ENCODE measurements at places on chromosomes 6 and 20.

- no peak for DNase-seq
Observed at GRCh38 chr6:35425284-35425683, 26.9 kb upstream of the FANCE start.

DNA sequence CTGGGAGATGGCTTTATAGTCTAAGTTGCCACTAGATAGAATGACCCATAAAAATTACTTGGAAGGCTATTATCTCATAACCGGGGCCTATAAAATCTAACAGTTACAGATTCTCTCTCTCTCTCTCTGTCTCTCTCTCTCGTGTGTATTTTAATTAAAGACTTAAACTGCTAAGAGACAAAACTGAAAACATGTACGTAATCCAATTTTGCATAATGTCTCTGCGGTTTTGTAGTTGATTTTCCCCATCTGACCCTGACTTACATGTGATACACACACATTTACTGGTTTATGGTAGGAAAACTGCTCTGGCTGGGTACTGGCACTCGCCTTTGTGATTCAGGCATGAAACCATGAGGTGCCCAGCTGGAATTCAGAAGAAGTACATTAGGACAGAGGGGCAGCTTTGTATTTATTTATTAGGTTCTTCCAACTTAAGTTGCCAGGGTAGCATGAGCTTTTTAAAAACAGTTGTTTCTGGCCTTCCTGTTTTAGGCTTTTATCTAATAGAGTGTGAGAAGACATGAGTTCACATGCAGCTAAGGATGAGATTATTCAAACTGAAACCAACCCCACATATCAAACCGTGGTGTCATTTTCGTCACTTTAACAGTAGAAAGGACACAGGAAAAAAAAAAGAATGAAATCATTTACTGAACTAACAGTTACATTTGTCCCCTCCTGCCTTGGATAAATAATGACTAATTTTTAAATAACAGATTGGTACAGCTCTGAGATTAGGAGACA is 182.5 kb downstream of the GMPR start:
- no peak for DNase-seq

GRCh38 chr6:118187568-118188164 is 280.6 kb downstream of the SLC35F1 start:
- no peak for DNase-seq

- peak; percentile 64 for DNase-seq
Observed at GRCh38 chr6:125888989-125889656, 67.4 kb upstream of the HINT3 start.

- no peak for DNase-seq
Observed at GRCh38 chr6:31576897-31577578, 1.7 kb downstream of the TNF start.

DNA sequence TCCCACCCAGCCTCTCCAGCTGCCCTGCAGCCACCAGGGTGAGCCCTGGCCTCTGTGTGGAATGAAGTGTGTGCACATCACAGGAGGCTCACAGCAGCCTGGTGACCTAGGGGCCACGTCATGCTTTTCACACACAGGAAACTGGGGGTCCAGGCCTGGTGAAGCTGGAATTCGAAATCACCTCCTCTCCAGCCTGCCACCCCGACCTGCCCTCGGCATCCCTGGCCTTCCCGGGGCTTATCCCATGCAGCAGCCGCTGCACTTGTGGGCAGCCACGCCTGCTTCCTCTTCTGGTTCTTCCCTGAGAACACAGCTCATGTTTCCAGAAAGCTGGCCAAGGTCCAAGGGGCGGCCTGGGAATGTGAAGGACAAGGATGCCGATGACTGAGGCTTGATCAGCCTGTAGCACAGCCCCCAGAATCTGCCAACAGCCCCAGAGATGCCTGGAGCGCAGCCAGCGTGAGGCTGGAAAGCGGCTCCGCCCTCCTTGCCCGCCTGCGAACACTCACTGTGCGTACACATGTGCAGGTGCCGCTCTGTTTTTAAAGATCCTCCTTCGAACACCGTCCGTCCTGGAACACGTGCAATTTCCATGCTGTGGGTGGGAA is 4.2 kb upstream of the NTSR1 start:
- DNase-seq, result peak; percentile 67

DNA sequence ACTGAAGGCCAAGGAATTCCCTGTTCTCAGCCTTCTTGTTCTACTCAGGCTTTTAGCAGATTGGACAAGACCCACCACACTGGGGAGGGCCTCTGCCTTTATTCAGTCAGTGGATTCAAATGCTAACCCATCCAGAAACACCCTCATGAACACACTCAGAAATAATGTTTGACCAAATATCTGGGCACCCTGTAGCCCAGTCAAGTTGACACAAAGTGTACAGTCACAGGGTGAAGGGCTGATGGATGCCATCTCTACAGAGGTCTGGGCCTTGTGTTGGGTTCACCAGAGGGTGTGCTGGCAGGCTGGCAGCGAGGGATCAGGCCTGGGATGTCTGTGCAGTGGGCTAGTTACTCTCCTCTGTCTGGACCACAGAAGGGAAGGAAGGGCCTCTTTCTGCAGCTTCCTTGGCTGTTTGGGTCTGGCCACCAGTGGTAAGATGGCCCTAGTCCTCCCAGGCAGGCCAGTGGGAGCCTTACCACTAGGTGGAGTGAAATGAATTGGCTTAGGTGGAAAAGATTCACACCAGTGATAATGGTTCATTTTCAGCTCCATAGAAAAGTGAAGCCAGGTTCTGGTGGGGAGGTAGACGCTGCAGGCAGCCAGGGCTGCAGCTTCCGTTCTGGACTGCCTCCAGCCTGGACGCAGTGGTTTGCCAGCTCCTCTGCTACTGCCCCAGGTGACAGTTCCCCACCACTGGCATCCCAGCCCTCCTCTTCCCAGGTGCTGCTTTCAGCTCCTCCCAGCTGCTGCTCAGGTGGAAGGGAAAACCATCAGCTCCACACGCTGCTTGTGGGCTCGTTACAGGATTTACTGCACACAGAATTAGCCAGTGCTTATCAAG is 9.2 kb downstream of the TUBB2A start:
- DNase-seq, result no peak

GRCh38 chr6:41733360-41733706 is 2.1 kb downstream of the TFEB start:
- no peak for DNase-seq

DNA sequence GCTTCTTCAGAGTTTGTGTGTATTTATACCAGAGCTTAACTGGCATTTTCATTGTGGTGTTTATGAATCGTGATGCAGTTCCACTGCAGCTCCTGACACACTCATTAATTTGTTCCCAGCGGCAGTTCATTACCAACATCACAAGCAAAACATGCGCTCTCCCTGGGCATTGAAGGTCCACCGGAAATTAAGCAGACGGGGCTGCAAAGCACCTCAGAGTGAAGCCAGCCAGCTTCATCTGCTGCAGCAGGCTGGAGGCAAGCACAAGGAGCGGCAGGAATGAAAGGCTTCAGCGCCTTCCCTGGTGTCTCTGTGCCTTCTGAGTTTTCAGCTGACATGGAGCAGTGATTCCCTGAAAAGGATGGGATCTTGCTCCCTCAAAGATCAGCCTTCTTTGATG is 246.0 kb upstream of the SPTLC3 start:
- DNase-seq, result no peak

- peak; percentile 84 for DNase-seq
Observed at GRCh38 chr20:35174458-35175216, 2.8 kb downstream of the PROCR start.

- no peak for DNase-seq
Observed at GRCh38 chr20:56032251-56032650, 26.9 kb upstream of the CBLN4 start.

DNA sequence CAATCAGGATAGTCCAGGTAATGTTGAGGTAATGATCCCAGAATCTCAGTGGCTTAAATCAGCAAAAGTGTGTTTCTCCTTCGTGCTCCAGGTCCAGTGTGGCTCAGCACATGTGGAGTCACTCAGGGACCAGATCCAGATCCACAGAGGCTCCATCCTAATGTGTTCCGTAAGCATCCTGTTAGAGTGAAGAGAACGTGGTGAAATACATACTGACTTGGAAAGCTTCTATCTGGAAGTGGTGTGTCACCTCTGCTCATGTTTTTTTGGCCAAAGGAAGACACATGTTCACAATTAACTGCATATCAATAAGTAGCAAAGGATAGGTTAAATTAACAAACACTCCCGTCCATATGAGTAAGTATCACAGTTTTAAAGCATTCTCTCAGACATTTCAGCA is 26.8 kb upstream of the PREP start:
- DNase-seq, result no peak

DNA sequence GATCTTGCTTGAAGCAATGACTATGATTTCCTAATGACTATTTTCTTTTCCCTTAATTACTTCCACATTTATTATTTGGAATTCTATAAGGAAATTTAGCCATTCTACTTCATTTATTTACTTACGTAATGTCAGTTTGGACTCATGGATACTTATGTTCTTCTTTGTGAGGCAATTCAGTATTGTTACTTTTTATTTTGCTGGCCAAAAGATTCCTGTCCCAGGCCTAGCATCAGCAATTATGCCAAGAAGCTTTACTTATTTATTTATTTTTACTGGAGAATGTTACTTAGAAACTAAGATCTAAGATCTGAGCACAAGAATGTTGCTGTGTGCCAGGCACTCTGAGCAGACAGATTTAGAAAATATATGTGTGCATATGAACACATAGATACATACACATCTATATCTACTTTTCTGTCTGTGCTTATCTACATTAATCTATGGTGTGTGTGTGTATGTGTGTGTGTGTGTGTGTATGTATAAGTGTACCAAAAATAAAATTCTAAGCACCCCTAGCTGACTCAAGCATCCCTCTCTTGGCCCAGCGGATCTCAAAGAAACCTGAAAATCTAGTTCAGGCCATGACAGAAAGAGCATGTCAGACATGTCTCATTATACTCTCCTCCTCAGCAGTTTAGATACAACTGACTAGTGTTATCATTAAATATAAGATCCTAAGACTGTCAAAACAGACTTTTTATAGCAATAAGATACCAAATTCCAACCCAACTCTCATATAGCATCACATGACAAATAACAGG is 640.0 kb upstream of the GJE1 start:
- no peak for DNase-seq

GRCh38 chr20:17992847-17993513 is 24.2 kb downstream of the MGME1 start:
- DNase-seq, result no peak

- no peak for DNase-seq
Observed at GRCh38 chr6:135941275-135942025, 89.9 kb downstream of the PDE7B start.

GRCh38 chr6:145420599-145420998 is 314.7 kb downstream of the EPM2A start:
- no peak for DNase-seq

GRCh38 chr6:145836170-145836569 is 21.6 kb upstream of the FBXO30 start:
- no peak for DNase-seq

GRCh38 chr6:42817907-42818306 is 36.1 kb downstream of the BICRAL start:
- no peak for DNase-seq

DNA sequence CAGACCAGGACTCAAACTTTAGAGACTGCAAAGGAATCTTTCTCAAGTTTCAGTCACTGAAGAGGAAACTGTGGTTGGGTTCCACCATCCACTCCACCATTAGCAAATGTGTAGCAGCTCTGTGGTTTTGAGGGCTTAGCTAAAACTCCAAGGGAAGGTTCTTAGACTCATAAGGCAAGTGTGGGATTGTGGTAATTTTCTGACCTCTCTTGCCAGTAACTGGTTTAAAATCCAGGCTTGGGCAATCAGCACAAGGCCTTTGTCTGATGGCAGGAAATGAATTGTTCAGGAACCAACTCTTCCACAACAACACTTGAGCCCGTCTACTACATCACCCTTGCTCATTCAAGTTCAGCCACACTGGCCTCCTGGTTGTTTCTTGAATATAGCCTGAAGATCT is 68.6 kb upstream of the FBXL4 start:
- DNase-seq, result no peak

GRCh38 chr6:30842754-30843610 is 41.3 kb upstream of the DDR1 start:
- DNase-seq, result no peak

- no peak for DNase-seq
Observed at GRCh38 chr6:26354162-26354561, 10.8 kb upstream of the BTN3A2 start.

DNA sequence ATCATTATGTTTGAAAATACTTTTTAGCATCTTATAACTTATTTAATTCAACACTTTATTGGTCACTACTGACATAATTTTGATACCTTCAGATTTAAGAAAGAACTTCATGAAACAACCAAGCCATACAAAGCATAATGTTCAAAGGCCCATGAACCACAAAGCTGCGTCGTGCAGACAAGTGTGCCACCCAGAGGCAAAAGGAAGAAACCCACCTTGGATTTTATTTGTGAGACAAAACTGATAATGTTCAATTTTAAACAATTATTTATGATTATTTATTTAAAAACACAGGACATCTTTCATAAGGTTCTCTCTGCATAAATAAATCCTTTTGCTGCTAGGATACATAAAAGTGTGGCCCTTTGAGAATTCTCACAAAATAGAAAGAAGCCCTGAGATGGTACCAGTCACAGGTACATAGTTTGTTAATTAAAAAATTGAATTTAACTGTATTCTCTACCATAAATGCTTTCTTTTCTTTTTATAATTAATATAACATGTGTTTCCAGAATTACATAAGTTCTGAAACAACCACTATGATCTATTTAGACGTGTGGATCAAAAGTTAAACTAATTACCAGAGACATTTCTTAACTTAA is 143.7 kb downstream of the RALGAPA2 start:
- peak; percentile 58 for DNase-seq

GRCh38 chr6:137640086-137640485 is 145.9 kb upstream of the OLIG3 start:
- DNase-seq, result no peak

GRCh38 chr20:53124075-53124551 is 152.0 kb downstream of the TSHZ2 start:
- no peak for DNase-seq

GRCh38 chr6:34816635-34817301 is 24.9 kb downstream of the BLTP3A start:
- DNase-seq, result no peak

GRCh38 chr20:7736336-7736735 is 203.9 kb downstream of the HAO1 start:
- DNase-seq, result no peak

GRCh38 chr6:144767051-144767450 is 481.9 kb downstream of the UTRN start:
- no peak for DNase-seq

DNA sequence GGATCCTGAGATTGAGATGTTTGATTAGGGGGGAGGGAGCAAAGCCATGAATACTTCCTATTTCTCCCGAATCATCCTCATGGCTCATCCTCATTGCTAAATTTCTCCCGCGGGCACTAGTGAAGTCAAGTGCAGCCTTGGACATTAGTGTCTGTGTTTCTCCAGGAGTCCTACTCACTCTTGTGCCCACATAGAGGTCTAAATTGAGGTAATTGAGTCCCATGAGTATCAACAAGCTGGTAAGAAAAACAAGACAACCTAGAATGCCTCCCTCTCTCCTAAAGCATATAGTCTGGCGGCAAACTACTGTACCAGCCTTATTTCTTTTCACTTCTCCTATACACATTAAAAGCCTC is 420 bp downstream of the CENPQ start:
- no peak for DNase-seq

- peak; percentile 81 for DNase-seq
Observed at GRCh38 chr6:28747631-28748157, 176.1 kb downstream of the TRIM27 start.

Measured in HepG2 (cell line).